Stimulated activated CD8-positive, alpha-beta memory T cell treated with anti-CD3 and anti-CD28 coated beads, Interleukin-15, amount 100 ng/mL, for 24 hours (primary cell): ENCODE measurements at places on chromosomes 7 and 10.

DNA sequence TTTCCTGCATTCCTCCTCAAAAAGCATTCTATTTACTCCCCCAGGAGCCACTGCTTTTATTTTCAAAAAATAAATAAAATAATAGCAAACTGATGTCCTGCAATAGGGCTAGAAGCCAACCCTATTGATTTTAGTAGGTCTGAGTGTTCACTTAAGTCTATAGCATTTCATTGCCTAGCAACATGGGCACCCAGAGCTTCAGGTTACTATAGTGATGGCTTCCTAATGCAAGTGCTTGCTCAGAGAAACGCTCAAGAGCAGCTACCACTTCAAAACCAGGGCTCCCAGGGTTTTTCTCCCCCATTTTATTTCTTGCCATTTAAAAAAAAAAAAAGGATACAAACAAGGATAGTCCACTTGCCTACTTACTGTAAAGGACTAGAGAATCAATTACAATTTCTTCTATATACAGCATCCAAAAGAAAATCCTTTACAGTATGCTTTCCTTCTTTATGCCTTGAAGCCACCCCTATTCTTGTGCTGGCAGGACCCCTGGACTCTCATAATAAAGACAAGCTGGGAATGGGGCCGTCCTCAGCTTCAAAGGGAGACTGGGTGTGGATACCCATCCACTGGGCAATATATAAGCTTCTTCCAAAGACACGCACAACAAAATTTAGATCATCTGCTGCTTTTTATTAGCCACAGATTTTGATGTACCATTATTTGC is 133.3 kb downstream of the VPS41 start:
- no peak for DNase-seq

- DNase-seq = no peak
Measured at GRCh38 chr10:70067586-70067985, 14.9 kb downstream of the MACROH2A2 start.

DNA sequence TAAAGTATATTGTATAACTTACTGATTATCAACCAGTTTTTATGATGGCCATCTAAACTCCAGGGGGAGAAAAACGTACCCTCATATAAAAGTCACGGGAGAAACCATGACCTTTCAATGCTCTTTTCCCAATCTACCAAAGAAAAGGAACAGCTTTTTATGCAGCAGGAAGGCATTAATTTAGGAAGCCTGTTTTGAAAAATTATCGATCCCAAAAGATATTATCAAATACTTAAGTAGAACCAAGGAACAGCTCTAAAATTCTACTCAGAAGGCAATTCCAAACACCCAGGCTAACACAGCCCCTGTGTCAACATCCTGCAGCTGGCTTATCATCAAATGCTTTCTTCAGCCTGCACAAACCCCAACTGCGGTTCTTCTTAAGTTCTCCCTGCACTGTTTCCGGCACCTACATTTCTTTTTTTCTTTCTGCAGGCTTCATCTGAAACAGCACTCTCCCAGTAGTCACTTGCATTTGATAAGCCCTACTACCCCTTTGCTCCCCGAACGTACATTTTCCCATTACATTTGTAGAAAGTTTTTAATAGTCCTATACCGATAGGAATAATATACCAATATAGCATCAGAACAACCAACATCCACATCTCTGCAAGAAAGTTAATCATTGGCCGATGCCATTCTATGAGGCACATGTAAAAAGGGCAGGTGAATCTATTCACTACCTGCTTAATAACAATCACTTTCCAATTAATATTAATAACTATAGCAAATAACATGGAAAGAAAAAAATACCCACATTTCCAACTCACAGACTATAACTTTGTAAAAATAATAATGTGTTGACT is 47.9 kb downstream of the PIP4K2A start:
- no peak for DNase-seq

- DNase-seq = no peak
Measured at GRCh38 chr10:82643601-82644000, 768.6 kb downstream of the NRG3 start.

DNA sequence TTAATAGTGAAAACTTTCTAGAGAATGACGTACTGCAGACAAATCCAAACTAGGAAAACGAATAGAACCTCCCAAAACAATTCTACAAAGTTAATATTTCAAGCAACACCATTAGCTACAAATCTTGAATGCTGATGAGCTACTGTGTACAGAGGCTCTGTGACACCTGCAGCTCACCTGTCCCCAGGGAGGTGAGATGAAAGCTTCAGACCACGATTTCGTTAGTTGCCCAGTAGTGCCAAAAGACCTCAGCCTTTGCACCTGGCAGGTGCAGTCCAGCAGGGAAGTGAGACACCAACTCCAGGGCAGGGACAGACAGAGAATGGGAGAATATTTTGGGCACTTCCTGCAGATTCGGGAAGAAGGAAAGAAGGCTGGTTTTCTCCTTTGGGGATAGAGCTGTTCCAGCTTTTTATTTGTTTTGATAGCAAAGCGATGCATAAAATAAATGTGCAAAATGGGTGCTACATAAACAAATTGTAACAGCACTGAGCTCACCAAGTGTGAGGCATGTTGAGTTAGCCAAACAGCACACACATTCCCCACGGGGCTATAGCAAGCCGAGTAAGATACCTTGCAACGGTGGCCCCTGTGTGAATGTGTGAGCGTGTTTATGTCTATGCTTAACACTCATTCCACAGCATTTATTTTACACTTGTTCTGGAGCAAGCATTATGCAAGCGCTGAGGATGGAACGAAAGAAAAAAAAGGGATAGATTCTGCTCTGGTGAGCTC is 1024.8 kb upstream of the AUTS2 start:
- no peak for DNase-seq

GRCh38 chr7:326809-327232 is 36.9 kb downstream of the FOXL3 start:
- DNase-seq = no peak

DNA sequence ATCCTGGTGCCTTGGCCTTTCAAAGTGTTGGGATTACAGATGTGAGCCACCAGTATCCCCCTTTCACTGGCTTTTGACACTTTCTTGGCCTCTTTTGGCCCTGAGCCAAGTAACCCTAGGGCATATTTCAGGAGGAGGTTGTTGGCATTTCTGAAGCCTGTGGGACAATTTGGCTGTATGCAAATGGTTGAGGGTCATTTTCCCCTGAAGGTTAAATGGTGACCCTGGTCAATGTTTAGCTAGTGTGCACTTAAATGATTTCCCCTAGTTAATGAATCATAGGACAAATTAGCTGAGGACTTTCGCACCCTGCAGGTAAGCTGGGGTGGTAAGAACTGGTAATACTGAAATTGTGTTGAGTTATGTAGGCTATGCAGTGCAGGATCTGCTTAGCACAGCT is 660.5 kb downstream of the LRMDA start:
- DNase-seq = no peak

- no peak for DNase-seq
Measured at GRCh38 chr10:81848514-81848913, 26.5 kb upstream of the NRG3 start.

DNA sequence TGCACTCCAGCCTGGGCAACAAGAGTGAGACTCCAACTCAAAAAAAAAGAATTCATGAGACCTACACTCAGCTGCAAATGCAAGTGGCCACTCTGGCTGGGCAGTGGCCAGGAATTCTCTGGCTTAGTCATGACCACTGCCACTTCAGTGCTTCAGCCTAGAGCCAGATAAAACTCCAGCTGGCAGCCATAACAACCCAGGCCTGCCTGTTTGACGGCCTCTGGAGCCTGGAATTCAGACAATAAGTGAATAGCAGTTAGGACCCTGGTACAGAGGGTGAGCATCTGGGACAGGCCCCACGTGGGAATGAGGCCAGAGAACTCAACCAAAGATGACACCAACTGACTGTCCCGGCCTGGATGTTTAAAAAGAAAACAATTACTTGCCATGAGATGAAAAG is 18.9 kb downstream of the RCC1L start:
- no peak for DNase-seq

DNA sequence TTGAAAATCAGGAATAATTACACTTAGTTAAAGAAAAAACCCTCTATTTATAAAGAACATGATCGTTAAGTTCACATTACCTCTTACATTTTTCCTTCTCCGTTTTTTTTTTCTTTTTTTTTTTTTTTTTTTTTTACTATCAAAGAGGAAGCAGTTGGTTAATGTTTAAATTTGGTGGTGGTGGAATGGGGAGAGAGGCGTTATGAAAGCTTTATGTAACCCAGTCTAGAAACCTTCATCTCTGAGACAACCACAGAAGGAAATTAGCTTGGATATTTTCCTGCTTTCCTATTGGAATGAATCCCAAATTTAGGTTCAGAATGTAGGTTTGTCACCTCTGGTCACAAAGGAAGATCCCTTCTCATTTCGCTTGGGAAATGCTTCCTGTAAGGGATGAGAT is 31.5 kb upstream of the LHFPL3 start:
- DNase-seq = no peak

GRCh38 chr10:93090619-93091018 is 16.9 kb downstream of the CYP26A1 start:
- no peak for DNase-seq

GRCh38 chr10:122232769-122233168 is 38.3 kb upstream of the BTBD16 start:
- DNase-seq = no peak

DNA sequence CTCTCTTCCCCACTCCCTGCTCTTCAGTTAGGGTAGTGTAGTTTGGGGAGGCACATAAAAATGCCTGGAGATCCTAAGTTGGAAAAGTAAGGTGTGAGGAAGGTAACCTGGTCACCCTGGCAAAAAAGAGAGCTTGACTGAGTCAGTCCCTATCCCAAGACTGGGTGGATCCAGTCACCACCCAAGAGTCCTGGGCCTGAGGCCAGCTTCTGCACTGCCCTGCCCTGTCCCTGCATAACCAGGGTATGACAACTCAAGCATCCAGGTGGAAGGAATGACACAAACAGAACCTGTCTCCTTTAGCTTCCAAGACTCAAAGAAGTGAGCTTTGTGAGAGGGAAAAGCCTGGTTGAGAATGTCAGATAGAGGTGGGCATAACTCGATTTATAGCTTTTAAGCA is 26.9 kb upstream of the SORBS1 start:
- DNase-seq = no peak

GRCh38 chr7:148787571-148788295 is 89.0 kb downstream of the CUL1 start:
- DNase-seq = no peak

GRCh38 chr10:43058716-43059335 is 18.0 kb upstream of the RET start:
- DNase-seq = no peak

- no peak for DNase-seq
Measured at GRCh38 chr10:133058331-133059092, 29.2 kb upstream of the ADGRA1 start.

DNA sequence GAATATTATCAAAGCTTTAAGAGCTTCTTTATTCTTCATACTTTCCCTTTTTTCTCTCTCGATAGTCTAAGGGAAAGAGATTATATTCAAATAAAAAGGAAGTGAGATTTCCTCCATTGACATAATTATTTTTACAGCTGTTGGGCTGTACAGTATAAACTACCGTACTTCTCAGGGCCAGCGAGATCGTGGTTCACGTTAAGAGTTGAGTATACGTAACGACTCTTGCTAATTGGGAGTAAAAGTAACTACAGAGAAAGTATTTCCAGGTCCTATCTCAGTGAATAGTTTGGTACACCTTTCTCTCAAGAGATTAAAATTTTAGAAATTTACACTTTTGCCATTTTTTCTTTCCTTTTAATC is 57.8 kb downstream of the INPP5F start:
- no peak for DNase-seq

DNA sequence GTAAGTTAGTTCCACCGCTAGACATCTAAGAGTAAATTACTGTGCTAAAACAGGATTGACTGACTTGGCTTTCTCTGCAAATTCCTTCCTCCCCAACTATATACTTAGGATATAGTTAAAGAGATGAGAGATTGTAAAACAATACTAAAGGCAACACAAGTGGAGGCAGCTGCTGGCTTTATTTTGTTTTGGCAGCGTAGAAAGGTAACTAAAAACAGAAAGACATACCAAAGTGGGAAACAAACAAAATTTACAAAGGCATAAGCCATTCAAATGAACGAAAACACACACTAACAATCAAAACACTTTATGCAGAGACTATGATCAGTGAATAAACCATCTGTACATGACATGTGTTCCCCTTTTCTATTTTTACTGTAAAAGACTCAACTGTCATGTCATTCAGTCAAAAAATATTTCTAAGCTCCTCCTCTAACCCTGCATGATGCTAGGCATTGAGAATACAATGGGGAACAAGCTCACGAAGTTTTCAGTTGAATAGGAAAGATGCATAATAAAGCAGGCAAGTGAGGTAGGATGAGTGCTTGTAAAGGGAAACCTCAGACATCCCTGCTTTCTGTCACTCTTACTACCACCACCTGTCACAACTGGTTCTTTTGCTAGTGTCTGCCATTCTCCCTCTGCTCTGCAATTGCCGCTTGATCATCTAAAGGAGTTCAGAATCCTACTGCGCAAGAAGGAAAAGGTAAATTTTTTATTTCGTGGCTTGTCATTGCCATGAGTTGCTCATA is 64.2 kb upstream of the COL1A2 start:
- DNase-seq = no peak

DNA sequence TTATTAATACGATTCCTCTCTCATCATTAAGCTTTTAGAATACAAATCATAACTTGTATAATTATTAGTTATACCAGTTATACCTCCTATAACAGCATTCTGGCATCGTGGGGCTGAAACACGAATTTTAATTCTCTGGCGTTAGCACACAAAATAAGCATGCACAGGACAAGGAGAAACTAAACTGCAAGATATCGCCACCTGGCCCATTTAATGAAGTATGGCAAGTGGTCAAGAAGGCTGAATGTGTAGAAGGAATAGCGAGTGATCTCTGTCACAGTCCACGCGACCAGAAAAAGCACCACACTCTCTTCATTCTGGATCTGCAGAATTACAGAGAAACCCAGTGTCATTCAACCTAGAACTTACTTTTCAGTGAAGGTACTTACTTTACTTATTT is 18.1 kb downstream of the HACD1 start:
- no peak for DNase-seq

GRCh38 chr10:116960066-116960776 is 44.8 kb downstream of the SHTN1 start:
- DNase-seq = no peak

GRCh38 chr10:119136084-119136483 is 29.4 kb downstream of the SFXN4 start:
- DNase-seq = no peak

- DNase-seq = no peak
Measured at GRCh38 chr10:100887761-100888296, 24.9 kb upstream of the SLF2 start.

DNA sequence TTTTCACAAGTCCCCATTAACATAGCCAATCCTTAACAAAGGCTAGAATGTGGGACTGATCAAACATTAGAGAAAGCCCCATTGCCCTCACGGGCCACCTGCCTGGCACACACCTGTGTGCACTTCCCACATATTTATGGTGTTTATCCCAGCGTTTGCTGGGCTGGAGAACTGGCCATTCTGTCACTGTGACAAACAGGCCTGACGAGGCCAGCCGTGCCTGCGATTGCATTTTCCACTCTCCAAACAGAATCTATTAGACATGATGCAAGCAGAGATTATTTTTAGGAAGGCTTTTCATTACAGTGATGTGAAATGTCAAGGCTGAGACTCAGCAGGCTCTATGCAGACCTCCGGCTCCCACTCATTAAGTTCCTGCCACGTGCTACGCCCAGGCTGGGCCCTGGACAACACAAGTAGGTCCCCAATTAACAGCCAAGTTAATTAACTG is 20.4 kb downstream of the PTPRN2 start:
- no peak for DNase-seq
